ENCODE measurements at places on chromosomes 5 and 9. TPM values are rescaled to one million over a fixed set of nuclear protein-coding genes. Genes with fewer than 3 reads are reported as not detected.

The HSPB3 gene
- total RNA-seq, result not detected

The RUSC2 gene
- 84.4 TPM for total RNA-seq

The GAPT gene
- total RNA-seq, result not detected

The SLC6A3 gene
- total RNA-seq, result 22.4 TPM

The HARS1 gene
- total RNA-seq, result 162 TPM

The TTC16 gene
- total RNA-seq, result not detected

The PIP5K1B gene
- 0.27 TPM for total RNA-seq

The CDKN2A gene
- total RNA-seq, result not detected

The ALDH1A1 gene
- not detected for total RNA-seq

The PPP1R26 gene
- 22.2 TPM for total RNA-seq

The RASGEF1C gene
- total RNA-seq, result 21.1 TPM

The NNT gene
- total RNA-seq, result 152 TPM

The DNAJC18 gene
- 55.9 TPM for total RNA-seq

- DNase-seq, result peak; percentile 93
Measured at GRCh38 chr9:98707166-98708102, 1.3 kb downstream of the GABBR2 start.

DNA sequence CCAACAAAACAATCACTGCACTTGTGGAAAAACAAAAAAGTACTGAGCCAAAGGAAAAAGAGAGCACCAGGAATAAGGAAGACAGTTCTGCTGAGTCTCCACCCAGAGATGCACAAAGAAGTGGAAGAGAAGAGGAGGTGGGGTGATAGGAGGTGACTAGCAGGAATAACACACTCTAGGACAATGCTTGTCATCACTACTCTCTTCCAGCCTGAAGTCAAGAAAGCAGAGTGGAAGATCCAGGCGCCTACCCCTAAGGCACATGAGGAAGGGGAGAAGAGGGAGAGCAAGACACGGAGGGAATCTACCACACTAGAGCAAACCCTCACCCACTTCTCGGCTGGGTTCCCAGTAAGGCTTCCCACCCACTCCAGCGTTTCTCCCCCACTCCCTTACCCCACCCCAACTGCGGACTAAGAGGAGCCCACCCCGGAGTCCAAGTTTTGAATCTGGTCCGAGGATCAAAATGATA, 1.7 kb downstream of the SLIT3 start:
- DNase-seq, result no peak

GRCh38 chr5:118033686-118034338, 954.5 kb downstream of the DTWD2 start:
- DNase-seq, result no peak

- DNase-seq, result peak; percentile 43
Measured at GRCh38 chr5:142669477-142669876, 16.4 kb downstream of the FGF1 start.

GRCh38 chr9:127280880-127281660, 16.5 kb downstream of the GARNL3 start:
- DNase-seq, result no peak

DNA sequence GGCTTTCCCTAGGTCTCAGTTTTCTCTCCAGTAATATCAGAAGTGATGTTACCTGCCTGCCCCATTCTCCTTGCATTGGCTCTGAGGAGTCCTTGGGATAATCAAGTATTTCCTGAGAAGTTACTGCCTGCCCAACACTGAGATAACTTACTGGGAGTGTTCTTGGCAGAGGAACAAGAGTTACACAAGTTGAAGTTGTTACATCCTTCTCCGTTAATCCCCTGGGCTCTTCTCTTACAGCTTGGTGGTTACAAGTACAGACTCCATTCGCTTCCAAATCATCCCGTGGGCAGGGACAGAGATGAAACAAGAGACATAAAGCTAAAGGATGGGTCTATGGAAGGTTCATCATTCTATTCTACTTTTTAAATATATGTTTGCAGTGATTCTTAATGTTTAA, 74.1 kb upstream of the SAP30L start:
- no peak for DNase-seq

GRCh38 chr9:20391208-20391607, 231.1 kb downstream of the MLLT3 start:
- no peak for DNase-seq

DNA sequence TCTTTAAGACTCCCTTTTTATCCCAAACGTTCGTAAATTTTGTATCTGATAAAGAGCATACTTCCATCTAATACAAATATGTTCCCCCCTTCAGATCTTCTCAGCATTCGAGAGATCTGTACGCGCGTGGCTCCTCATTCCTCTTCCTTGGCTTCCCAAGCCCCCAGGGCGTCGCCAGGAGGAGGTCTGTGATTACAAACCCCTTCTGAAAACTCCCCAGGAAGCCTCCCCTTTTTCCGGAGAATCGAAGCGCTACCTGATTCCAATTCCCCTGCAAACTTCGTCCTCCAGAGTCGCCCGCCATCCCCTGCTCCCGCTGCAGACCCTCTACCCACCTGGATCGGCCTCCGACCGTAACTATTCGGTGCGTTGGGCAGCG, 19.9 kb downstream of the CDKN2A start:
- DNase-seq, result no peak

GRCh38 chr5:1105350-1106265, 6.3 kb downstream of the SLC12A7 start:
- no peak for DNase-seq

GRCh38 chr5:115979201-115980041, 17.1 kb downstream of the LVRN start:
- DNase-seq, result no peak

GRCh38 chr9:96553070-96553469, 66.6 kb downstream of the CDC14B start:
- DNase-seq, result no peak

- no peak for DNase-seq
Measured at GRCh38 chr5:127685662-127686061, 17.5 kb upstream of the CCDC192 start.

- peak; percentile 78 for DNase-seq
Measured at GRCh38 chr9:133534346-133535291, at the start of gene ADAMTSL2. ADAMTSL2 (plus strand) TSS chr9:133534704; CDS start chr9:133536713, 2,009 bp downstream.

DNA sequence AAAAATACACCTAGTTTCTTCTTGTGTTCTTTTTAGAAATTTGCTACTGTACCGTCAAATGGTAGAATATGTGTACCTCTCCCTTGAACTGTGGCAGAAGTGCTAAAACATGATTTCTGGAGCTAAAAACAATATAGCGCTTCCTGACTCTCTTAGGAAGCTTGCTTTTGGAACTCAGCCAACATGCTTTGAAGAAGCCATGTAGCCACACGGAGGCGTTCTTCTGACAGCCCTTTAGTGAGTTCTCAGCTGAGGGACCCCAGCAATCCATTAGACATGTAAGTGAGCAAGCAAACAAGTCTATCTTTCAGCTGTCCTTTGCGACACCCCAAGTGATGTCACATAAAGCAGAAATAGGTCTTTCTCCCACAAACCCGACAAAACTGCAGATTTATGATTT, 917.0 kb downstream of the CDH9 start:
- DNase-seq, result no peak

DNA sequence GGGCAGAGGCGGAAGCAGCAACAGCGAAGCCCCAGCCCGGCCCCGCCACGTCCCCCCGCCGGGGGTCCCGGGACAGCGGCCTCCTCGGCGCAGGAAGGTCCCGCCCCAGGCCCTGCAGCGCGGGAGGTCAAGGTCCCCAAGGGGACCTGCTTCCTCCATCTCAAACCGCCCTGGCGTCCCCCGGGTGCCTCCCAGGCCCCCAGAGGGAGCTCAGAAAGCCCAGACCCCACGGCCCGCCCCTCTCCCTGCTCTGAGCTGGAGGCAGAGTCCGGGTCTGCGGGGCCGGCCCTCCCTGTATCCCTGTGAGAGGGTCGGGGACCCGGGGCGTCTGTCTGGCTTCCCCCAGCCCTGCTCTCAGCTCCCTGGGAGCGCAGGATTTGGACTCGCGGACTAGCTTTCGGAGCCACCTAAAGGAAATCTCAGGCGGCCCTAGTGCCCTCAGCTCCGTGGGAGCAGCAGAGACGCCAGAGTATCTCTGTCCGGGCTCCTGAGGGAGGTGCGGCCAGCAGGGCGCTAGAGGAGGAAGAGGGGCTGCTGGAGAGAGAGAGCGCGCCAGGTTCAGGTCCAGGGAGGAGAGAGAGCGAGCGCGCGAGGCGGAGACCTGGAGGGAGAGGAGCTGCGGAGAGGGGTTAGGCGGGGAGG, 30.7 kb downstream of the EXOC3 start:
- DNase-seq, result peak; percentile 57

DNA sequence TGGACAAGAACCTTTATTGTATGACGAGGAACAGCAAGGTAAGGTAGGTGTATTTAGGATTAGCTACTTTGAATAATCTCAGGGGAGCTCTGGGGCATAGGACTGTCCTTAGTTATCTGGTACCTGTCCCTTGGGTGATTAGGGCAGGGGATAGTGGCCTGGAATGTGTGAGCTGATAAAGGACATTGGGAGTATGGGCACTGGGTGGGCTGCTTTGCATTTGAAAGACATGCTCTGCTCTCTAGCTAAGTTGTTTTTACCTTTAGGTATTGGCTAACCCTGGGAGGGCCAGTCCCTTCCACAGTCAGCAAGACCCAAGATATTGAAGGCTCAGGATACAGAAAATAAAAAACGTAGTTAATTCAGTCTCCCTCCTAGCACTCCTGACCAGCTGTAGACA, 282.8 kb upstream of the C9orf72 start:
- DNase-seq, result no peak

GRCh38 chr9:100082782-100083181, 16.0 kb downstream of the ERP44 start:
- DNase-seq, result no peak

DNA sequence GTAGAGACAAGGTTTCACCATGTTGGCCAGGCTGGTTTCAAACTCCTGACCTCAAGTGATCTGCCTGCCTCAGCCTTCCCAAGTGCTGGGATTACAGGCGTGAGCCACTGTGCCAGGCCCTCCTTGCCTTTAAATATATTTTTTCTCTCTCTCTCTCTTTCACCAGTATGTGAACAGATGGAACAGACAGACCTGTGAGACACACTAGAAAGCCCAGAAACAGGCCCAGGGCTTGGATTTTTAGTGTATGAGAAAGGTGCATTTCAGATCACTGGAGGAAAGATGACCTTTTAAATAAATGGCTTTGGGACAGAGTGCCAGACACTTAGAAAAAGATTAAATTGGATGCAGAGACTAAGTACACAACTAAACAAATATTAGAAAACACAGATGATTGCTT, 3.1 kb downstream of the RASGEF1C start:
- no peak for DNase-seq

DNA sequence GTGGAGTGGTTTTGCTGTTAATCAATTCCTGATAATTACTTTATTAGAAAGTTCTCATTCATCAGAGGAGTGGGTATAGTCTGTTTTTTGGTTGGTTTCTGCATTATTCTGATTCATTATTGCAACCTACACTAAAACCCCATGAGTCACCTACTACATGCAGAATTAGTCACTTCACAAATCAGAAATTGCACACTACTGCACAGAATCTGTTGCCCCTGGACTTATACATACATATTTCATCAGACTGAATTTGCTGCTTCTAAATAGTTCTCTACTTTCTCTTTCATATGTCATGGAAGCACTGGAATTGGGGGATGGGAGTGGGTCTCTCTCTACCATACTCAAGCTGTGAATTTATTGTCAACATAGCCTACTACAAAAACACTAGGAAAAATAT, 585.1 kb downstream of the DNAH5 start:
- no peak for DNase-seq

- peak; percentile 54 for DNase-seq
Measured at GRCh38 chr5:128537221-128537999, 635 bp downstream of the FBN2 start.

DNA sequence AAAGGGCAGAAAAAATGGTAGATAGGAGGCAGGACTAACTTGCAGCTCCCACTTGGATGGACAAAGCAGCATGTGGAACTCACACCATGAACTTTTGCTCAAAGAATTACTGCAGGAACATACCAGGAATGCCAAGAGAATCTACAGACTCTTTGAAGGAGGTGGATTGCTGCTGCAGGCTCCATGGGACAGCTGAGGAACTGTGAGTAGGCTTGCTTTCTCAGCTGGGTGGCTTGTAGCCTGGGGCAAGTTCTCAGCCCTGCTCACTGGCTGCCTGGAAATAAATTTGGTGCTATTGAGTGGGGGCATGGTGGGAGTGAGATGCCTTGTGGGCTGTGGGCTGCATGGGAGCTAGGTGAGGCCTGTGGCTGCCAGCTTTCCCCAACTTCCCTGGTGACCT, 574.5 kb downstream of the PRELID2 start:
- no peak for DNase-seq

DNA sequence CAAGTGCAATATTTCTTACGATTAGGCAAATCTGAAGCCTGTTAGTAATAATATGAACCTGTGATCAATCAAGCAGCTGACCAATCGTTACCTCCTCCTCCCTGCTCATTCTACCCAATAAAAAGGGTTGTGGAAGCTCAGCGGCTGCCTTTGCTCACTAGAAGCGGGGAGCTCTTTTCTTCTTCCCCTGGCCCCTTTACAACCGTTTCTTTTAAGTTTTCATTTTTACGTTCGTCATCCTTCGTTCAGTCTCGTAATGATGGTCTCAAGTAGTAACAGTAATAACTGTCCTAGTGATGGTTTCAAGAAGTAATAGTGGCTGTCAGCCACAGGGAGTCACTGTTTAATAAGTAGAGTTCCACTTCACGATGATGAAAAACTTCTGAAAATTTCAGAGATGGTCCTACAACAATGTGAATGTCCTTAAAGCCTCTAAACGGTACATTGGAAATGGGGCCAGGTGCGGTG, 6.2 kb downstream of the UGT3A2 start:
- no peak for DNase-seq

DNA sequence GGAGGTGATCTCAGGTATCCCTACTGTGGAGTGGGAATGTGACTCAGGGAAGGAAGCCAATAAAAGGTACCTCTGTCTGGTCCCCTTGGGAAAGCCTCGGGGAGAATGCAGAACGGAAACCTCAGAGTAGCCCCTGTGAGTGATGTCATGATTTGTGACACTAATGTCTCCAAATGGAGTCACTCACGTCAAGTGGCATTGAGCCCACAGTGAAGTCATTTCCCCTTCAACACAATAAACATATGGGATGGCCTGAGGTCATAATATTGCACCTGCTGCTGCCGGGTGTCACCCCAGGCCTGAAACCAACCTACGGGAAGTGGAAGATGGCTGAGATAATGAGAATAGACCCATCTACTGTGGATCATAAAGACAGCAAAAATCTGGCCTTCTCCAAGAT, 75.9 kb upstream of the GOLM1 start:
- no peak for DNase-seq

DNA sequence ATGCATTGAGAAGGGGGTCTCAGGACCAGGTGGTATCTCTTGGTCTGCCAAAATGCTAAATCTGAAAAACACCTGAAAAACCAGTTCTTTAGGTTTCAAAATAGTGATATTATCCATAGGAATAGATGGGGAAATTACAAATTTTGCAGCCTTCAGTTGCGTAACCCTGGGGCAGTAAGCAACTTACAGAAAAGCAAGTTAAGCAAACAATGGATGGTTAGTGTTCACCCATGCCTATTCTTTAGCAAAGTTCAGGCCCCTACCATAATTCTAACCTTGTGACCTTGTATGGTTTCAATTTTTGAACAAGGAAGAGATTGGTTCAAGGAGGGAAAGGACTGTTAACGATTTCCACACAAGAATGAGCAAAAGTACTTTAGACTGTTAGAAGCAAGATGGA, 24.5 kb downstream of the GLRX start:
- DNase-seq, result no peak

- DNase-seq, result no peak
Measured at GRCh38 chr5:67093279-67093678, 103.3 kb downstream of the CD180 start.
